ENCODE measurements at places on chromosomes 12 and 14. TPM values are rescaled to one million over a fixed set of nuclear protein-coding genes. Genes with fewer than 3 reads are reported as not detected.

Gene CLEC4C
- total RNA-seq = not detected

Gene SUSD6
- total RNA-seq = 4.4 TPM

Gene SYCP3
- 0.50 TPM for total RNA-seq

Gene C12orf42
- total RNA-seq = not detected

Gene STON2
- 0.50 TPM for total RNA-seq

Gene FOXG1
- total RNA-seq = 0.15 TPM

Gene HOXC12
- total RNA-seq = not detected

All from bronchus fibroblast of lung (primary cell).